ENCODE measurements at places on chromosomes 1 and 21.

GRCh38 chr21:28865488-28866186 is 127.0 kb downstream of the LTN1 start:
- DNase-seq, result no peak

- DNase-seq, result no peak
These were observed 33.8 kb upstream of the ATF3 start for GRCh38 chr1:212574732-212575131.

GRCh38 chr1:33244143-33244808 is 12.0 kb upstream of the ZNF362 start:
- DNase-seq, result no peak

DNA sequence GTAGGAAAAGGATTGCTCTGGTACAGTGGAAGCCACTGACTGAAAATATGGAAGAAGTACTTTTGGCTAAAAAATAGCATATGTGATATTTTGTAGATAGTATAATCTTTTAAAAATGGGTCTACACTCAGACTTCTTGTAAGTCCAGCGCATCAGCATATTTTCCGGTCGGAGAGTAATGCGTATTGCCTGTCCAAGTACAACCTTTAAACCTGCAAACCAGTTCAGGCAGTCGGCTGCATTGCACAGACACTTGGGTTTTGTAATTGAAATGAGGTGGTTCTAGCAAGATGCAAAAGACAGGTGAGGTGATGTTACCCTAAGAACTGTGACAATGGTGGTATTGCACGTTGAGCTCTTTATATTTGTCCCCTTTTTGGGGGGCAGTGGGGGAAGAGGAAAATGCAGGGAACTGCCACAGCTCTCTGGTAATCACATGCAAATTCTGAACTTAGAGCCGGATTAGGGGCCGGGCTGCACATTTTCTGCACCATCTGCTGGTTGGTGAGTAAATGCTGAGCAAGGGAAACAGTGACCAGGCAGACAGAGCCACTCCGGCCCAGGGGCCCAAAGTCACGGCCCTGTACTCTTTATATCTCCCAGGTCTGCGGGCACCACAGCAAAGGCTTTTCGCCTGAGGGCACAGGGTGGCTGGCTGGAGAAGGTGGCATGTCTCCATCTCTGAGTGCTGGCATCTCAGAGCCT is 2.3 kb downstream of the GPR137B start:
- no peak for DNase-seq

DNA sequence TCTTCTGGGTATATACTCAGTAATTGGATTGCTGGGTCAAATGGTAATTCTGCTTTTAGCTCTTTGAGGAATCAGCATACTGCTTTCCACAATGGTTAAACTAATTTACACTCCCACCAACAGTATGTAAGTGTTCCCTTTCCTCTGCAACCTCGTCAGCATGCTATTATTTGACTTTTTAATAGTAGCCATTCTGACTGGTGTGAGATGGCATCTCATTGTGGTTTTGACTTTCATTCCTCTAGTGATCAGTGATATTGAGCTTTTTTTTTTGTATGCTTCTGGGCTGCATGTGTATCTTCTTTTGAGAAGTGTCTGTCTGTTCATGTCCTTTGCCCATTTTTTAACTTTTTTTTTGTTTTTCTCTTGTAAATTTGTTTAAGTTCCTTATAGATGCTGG is 279.4 kb downstream of the PTGER3 start:
- no peak for DNase-seq

- no peak for DNase-seq
These were observed 16.6 kb downstream of the C21orf91 start for GRCh38 chr21:17802572-17802971.

DNA sequence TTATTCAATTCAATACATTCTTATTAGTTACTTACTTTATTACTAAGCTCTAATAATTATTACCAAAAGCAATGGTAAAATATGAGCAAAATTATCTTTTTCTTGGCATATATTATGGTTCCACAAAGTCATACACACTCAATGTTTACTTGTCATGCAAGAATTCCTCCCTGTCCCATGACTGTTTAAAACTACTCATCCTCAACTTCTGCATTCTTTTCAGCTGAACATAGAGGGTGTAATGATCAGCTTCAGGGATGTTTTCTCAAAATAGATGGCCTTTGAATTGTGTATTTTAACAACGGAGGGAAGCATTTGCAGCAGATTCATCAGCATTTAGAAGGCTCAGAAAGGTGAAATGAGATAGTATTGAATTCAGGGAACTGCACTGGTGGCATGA is 499.0 kb downstream of the RWDD3 start:
- no peak for DNase-seq

GRCh38 chr1:51237351-51238033 is 1.4 kb downstream of the RNF11 start:
- no peak for DNase-seq

DNA sequence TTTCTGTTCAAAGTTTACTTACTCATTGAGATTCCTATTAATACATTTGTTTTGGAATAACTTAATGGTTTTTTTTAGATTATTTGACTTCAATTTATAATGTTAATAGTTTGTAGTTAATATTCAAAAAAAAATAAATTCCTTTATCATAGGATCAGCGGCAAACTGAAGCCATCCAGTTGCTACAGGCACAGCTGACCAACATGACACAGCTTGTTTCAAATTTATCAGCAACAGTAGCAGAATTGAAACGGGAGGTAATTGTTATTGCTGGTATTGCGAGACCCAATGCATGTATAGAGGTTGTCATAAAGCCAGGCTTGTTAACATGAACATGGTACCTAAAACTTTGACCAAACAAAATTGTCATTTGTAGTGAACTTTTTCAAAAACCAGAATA is 59.0 kb upstream of the FASLG start:
- DNase-seq, result no peak

- DNase-seq, result no peak
These were observed 61.6 kb downstream of the OPTC start for GRCh38 chr1:203555511-203556046.

GRCh38 chr21:33246963-33247362 is 17.2 kb downstream of the IFNAR2 start:
- DNase-seq, result no peak

- no peak for DNase-seq
These were observed 117.7 kb downstream of the ERG start for GRCh38 chr21:38380481-38381137.

DNA sequence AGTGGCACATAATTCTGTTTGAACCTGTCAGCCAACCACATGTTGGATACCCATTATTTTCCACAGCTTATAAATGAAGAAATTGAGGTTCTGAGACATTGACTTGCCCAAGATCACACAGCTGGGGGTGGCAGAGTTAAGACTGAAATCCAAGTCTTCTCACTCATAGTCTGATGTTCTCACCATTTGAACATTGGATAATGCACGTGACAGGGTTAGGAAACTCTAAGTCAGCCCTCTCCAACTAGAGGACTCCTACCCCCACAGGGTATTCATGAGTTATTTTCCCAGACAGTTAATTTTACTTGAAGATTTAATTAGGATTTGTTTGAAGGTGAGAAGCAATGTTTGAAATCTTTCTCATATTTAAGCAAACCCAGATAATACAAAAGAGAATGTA is 38.1 kb upstream of the C1orf105 start:
- no peak for DNase-seq

DNA sequence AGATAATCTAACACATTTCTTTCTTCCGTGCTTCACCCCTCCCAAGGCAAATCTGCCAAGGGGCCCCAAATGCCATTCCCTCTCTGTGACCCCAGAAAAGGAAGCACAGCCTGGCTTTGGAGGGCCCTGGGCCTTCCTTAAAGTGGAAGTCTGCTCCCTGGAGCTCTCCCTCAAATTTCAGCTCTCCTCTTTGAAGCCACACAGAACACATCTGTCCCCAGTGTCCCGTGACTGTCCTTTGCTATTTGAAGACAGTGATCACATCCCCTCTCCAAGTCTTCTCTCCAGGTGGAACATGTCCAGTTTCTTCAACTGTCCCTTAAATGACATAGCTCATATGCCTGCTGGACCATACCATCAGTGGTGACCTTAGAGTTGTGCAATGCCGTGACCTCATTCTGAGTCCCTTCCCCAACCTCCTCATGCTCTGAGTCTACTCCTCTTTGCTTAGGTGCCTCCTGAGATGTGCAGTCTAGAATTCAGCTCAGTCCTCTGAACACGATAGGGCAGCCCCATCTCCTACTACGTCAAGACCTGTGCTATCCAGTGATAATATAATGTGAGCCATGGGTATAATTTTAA is 18.4 kb upstream of the FOXO6 start:
- no peak for DNase-seq

DNA sequence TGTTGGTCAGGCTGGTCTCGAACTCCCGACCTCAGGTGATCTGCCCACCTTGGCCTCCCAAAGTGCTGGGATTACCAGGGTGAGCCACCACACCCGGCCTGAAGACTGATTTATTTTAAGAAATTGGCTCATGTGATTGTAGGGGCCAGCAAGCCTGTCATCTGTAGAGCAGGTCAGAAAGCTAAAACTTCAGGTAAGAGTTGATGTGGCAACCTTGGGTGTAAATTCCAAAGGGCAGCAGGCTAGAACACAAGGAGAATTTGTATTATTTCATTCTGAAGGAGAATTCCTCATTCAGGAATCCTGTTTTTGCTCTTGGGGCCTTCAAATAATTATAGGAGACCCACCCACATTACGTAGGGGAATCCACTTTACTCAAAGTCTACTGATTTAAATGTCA is 728.7 kb downstream of the LTN1 start:
- DNase-seq, result no peak

GRCh38 chr1:59846209-59846894 is 31.6 kb downstream of the HOOK1 start:
- no peak for DNase-seq

GRCh38 chr1:219472596-219472995 is 140.3 kb downstream of the ZC3H11B start:
- DNase-seq, result no peak

- DNase-seq, result no peak
These were observed 24.5 kb downstream of the TP73 start for GRCh38 chr1:3676581-3677470.

GRCh38 chr1:207056673-207057072 is 3.6 kb downstream of the PFKFB2 start:
- no peak for DNase-seq

GRCh38 chr1:208935517-208936187 is 647.9 kb upstream of the CAMK1G start:
- no peak for DNase-seq

- DNase-seq, result no peak
These were observed 1297.6 kb downstream of the BRINP3 start for GRCh38 chr1:189180057-189180456.

DNA sequence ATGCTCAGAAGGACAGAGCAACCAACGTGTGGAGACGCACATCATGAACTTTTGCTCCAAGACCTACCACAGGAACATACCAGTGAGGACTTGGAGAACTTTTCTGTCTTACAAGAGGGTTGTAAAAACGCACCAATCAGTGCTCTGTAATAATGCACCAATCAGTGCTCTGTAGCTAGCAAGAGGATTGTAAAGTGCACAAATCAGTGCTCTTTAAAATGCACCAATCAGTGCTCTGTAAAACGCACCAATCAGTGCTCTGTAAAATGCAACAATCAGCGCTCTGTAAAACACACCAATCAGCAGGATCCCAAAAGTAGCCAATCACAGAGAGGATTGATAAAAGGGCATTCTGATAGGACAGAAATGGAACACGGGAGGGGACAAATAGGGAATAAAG is 40.4 kb upstream of the SPAG17 start:
- no peak for DNase-seq

GRCh38 chr1:195218428-195219212 is 1389.6 kb downstream of the KCNT2 start:
- DNase-seq, result no peak

DNA sequence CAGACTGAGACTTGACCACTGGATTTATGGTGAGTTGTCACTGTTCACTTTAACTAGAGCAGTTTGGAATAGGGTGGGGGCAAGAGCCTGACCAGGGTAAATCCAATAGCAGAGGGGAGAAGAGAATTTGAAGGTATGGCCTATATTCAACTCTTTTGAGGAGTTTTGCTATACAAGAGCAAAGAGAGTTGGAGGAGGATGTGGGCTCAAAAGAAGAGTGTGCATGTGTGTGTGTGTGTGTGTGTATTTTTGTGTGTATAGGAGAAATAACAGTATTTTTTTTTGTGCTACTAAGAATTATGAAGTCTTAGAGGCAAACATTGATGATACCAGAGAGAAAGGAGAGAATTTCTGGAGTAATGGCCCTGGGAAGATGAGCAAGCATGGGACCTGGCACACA is 164.8 kb upstream of the JUN start:
- no peak for DNase-seq

- DNase-seq, result no peak
These were observed 54.8 kb upstream of the ID3 start for GRCh38 chr1:23614032-23614660.

GRCh38 chr1:40265298-40265697 is 7.3 kb downstream of the ZMPSTE24 start:
- DNase-seq, result no peak

- DNase-seq, result no peak
These were observed 3.3 kb downstream of the CCSAP start for GRCh38 chr1:229339520-229339919.

All from stimulated activated CD8-positive, alpha-beta memory T cell treated with anti-CD3 and anti-CD28 coated beads, Interleukin-15, amount 100 ng/mL, for 4 hours (primary cell).